ENCODE measurements at places on chromosomes 4 and X. TPM values are rescaled to one million over a fixed set of nuclear protein-coding genes. Genes with fewer than 3 reads are reported as not detected.

The NOCT gene
- 8.5 TPM for total RNA-seq

- DNase-seq, result no peak
Observed at GRCh38 chrX:20968996-20969395, 405.2 kb upstream of the CNKSR2 start.

The FGF2 gene
- total RNA-seq, result 5.5 TPM

GRCh38 chr4:99054428-99054994, 34.1 kb downstream of the ADH5 start:
- DNase-seq, result no peak

GRCh38 chrX:333611-334311, 15.2 kb upstream of the GTPBP6 start:
- DNase-seq, result peak; percentile 56

DNA sequence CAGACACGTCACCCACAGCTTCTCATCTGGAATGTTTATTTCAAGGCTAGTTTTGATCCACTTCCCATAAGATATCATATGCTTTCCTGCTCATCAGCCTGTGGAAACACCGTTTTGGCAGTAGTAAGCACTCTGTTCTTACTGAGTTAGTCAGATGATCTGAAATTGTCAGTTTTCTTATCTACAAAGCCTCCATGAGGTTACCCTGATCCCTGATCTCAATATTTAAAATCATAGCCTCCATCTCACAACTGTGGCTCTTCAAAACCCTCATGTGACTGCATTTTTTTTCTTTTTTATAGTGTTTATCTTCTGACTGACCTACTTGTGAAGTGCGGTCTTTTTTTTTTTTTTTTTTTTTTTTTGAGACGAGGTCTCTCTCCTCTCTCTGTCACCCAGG, 22.7 kb downstream of the BST1 start:
- DNase-seq, result no peak

- peak; percentile 88 for DNase-seq
Observed at GRCh38 chr4:140149846-140150635, 3.9 kb downstream of the MAML3 start.

DNA sequence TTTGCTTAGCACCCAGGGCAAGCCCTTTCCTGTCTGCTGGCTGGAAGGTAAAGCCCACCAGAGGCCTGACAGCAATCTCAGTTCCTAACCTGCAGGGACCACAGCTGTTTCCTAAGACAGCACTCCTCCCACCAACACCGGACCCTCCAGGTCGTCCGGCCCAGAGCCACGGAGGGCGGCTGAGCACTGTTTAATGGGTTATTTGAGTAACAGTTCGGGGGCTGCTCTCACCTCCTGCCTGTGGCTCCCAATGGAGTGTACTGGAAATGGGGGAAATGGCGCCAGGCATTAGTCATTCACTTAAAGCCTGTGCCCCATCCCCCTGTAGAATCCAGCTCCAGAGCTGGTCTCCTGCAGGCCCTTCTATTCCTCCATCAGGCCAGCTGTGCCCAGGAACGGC, 81.6 kb upstream of the ADRA2C start:
- peak; percentile 40 for DNase-seq

GRCh38 chrX:41167888-41168287, 82.6 kb downstream of the USP9X start:
- DNase-seq, result no peak

DNA sequence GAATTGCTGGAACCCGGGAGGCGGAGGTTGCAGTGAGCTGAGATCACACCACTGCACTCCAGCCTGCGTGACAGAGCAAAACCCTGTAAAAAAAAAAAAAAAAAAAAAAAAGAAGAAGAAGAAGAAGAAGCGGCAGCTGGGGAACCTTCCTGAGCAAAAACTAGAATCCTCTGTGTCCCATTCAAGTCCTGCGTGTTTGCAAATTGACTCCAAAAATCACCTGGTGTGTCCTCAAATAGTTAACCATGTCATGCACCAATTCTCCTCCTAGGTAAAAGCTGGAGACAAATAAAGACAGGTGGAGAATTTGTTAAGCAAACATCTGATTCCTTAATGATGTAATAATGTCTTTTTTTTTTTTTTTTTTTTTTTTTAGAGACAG, 31.9 kb upstream of the ASMTL start:
- no peak for DNase-seq

Data from Right ventricle myocardium inferior (tissue), 1 donor.